Tibial nerve (tissue), 4 donors: ENCODE measurements at places on chromosomes 5 and 9.

- DNase-seq = no peak
These were observed 8.7 kb upstream of the CORO2A start for GRCh38 chr9:98201102-98201501.

GRCh38 chr5:97545886-97546535 is 363.0 kb upstream of the RIOK2 start:
- no peak for DNase-seq

DNA sequence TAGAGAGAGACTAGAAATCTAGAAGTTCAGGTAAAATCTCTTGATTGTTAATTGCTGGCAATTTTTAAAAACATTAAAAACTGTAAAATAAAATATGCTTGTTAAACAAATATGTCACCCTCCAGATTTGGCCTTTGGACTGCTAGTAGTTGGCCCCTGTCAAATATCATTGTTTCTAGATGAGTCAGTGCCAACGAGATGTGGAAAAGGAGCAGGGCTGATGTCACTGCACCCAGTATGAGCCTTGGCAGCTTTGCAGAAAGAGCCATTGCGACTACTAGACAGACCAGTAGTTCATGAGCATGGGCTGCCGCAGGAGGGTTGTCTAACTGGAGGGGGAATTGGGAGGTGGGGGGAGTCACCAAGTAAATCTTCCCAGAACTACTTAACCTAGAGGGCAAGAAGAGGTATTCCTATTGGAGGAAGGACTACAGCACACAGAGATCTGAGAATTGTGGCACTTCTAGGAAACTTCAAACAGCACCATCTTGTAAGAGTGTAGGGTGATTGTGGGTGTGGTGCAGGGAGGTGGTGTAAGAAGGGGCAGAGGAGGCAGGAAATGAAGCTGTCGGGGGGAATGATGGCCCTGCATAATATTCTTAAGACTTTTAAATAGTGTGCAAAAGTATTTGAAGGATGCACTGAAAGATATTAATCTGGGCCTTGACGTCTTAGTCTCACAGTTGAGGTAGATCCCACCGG is 7.1 kb upstream of the DOCK2 start:
- DNase-seq = no peak

DNA sequence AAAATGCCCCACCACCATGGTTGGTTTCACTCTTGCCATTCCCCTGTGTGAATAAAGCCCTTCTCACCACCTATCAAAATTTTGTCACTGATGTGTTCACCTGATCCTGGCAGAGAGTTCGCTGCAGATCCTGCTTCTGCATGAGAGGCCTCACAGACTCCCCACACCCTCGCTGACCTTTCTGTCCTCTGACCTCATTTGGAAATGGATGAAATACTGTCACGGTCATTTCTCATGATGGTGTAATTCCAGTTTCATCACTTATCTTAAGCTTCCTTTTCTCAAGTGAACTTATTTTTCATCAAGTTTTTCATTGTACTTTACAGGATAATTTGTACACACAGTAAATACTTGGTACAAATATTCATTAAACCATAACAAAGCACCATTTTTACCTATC is 131.3 kb downstream of the FRMD3 start:
- no peak for DNase-seq

DNA sequence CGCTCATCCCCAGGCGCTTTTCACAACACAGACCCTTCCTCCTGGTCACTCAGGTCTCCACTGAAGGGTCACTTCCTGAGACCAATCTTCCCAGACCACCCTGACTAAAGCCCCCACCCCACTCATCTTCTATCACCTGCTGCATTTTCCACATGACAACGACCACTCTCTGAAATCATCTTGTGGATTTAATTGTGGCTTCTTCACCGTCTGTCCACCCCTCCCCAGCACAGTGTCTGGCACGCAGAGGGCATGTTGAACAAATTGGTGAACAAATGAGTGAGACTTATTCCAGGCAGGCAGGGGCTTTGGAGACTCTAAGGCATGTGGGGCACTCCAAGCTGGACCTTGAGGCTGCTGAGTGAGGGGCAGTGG is 8.8 kb downstream of the BARX1 start:
- DNase-seq = no peak

DNA sequence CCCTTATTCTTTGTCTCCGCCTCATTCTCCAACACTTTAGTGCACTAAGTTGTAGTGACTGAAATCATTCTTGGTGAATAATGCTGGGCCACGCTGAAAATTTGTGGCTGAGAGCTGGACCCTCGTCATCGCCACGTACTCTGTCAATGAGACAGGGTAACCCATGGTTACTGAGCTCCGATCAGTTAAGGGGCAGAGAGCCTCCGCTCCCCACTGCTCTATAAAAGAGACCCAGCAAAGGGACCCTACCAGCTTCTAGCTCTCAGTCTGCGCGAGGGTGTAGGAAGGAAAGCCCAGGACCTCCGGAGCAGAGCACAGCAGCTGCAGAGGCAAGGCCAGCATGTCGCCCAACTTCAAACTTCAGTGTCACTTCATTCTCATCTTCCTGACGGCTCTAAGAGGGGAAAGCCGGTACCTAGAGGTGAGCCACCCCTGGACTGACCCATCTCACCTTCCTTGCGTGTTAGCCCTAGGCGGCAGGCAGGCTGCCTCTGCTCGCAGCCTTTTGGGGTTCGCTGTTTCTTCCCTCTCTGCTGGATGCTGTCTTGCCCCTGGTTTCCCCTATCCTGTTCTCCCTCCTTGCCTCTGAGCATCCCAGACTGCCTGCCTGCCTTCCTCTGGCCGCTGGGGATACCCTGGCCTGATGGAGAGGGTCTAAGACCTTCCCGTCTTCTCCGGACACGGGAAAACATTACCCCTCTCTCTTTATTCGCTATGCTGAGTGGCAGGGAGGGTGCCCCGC is at the start of gene CRHBP:
Gene CRHBP (plus strand): TSS at position 251 of the 742 bp plus-strand sequence. CDS start 90 bp downstream, at position 341.
- DNase-seq = no peak

DNA sequence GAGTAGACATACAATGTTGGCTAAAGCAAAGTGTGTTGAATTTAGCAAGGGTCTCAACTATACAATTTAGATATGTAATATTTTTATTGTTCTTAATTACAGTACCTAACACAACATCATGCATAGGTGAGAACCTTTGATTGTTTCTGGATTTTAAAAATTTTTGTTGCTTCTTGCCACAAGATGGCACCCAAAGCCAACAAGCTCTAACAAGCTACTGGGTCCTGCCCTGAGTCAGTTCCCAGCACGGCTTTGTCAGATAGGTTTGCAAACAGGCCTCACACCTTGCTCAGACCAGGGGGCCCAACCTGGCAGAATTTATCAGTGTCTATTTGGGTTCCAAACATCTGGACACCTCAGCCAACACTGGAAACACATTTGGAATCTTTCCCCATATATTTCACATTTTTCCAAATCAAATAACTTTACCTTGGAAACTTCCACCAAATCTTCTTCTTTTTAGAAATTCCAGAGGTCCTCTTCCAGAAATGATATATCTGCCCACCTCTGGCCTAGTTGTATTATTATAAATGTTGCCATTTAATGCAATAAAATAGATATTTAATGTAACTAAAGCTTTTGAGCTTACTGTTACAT is 49.5 kb upstream of the EGFLAM start:
- no peak for DNase-seq

DNA sequence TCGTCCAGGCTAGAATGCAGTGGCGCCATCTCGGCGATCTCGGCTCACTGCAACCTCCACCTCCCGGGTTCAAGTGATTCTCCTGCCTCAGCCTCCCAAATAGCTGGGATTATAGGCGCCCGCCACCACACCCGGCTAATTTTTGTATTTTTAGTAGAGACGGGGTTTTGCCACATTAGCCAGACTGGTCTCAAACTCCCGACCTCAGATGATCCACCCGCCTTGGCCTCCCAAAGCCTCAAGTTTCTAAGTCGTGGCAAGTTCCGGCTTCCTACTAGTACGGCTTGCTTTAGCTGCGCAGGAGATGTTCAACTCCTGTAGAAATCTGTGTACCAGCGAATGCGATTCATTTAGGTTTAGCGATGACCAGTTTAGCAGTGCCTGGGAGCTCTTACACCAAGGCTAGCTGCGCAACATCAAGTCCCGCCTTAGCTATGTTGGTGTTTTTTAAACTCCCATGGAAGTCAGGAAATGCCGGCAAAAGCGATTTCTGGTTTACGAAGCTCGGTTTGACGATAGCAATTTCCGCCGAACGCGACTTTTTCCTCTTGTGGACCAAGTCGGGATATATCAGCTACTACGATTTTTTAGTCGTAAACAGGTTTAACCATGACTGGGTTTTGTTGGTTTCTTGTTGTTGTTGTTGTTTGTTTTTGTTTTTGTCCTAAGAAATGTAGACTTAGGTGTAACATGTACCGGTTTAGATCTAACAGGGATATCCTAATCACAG is 46.4 kb downstream of the ANXA2R start:
- DNase-seq = no peak

DNA sequence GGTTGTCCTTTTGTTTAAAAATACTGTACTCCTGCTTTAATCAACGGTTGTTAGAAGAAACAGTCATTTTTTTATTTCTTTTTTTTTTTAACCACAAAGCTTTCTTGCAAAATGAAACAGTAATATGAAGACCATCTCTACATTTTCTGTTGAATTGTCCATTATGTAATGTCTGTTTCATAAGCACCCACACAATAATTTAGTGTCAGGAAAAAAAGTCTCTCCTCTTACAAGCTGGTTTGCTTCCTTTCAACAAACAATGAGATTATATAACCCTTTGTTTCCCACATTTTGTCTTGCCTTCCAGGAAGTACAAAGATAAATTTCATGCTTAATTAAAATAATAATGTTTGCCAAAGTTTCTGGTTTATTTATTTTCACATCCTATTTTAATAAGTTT is 16.7 kb downstream of the CTNNAL1 start:
- no peak for DNase-seq

DNA sequence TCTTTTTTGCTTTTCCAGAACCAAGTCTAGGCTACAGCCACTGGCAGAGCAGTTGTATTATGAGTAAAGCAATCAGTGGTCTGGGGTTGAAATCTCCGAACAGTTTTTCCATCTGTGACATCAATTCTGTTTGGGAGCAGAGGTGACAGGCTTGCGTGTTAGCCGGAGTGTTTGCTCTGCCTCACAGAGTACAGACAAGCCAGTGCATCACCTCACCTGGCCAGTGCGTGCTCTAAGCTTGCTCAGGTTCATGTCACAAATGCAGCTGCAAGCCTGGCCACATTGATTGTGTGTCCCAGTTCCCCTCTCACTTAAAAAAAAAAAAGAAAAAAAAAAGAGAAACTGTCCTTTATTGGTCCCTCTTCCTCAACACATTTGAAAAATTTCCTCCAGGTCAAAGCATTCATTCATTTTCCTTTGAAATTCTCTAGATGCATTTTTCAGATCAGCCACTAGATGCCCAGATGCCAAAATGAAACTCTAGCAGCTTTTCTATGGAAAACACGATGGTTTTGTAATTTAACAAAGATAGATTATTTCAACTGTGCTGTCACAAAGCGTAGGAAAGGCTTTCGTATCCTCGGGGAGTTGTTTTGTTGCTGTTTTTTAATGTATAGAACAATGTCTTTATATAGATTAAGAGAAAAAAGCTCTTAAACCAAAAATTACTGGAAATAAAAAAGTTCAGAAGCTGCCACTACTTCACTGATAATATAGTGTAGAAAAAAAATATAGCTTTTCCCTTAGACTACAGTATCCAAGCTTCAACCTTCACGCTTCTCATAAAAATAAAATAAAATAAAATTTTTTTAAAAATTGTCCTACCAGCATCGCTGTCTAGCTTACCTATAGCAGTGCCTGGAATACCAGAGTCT is 585.5 kb downstream of the TLE1 start:
- DNase-seq = no peak

DNA sequence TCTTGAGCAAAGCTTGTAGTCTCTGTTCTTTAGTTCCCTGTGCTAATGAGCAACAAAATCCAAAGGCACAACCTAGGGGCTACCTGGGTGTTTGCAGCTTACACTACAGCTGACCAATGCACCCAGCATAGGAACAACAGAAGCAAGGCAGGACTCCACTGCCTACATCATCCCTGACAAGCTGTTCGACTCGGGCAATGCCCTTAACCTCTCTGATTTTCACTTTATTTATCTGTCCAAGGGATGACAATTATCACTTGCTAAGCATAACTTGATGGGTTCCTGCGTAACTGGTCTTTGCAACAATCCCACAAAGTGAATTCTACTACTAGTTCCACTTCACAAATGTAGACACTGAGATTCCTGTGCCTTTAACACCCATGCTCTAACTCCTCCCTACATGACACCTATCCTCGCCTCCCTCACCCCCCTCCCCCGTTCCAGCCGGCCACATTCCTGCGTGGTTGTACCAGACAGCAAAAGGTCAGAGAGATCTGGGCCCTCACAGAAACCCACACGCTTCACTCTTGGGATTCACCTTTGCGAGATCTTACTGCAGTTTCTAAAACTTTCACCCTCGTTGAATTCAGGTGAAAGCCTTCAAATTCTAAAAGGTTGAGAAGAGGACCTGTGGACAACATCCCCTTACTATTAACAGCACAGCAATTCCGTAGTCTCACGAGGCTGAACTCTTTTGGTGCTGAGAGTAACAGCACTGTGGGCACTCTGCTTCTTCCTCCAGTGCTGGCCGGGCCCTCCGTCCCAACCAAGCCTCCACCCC is 995 bp downstream of the IPPK start:
- DNase-seq = no peak

- DNase-seq = no peak
These were observed 121.5 kb downstream of the HMHB1 start for GRCh38 chr5:143933451-143933850.

- no peak for DNase-seq
These were observed 3.1 kb upstream of the RABL6 start for GRCh38 chr9:136804509-136805206.

GRCh38 chr5:93417490-93417889 is 163.5 kb downstream of the NR2F1-AS1 start:
- DNase-seq = no peak

GRCh38 chr5:174003795-174004194 is 14.8 kb downstream of the C5orf47 start:
- DNase-seq = no peak

- no peak for DNase-seq
These were observed 54.1 kb downstream of the NPR3 start for GRCh38 chr5:32765266-32765665.

- DNase-seq = no peak
These were observed 58.9 kb downstream of the DAP start for GRCh38 chr5:10702040-10702629.
